ENCODE measurements at places on chromosomes 12 and 14. TPM values are rescaled to one million over a fixed set of nuclear protein-coding genes. Genes with fewer than 3 reads are reported as not detected.

MIP gene
- total RNA-seq, result not detected

CHGA gene
- not detected for total RNA-seq

CLIP1 gene
- 21.6 TPM for total RNA-seq

LMNTD1 gene
- not detected for total RNA-seq

OR4K14 gene
- total RNA-seq, result not detected

OR6C2 gene
- not detected for total RNA-seq

AKAP3 gene
- 2.6 TPM for total RNA-seq

TOMM20L gene
- not detected for total RNA-seq

AREL1 gene
- total RNA-seq, result 27.9 TPM

CLEC14A gene
- not detected for total RNA-seq

LBHD2 gene
- not detected for total RNA-seq

KIF26A gene
- total RNA-seq, result 19.8 TPM

SLC8A3 gene
- total RNA-seq, result not detected

PRH2 gene
- not detected for total RNA-seq

ZNF10 gene
- total RNA-seq, result 5.1 TPM

NGDN gene
- total RNA-seq, result 52.1 TPM

TAS2R31 gene
- 0.14 TPM for total RNA-seq

CLEC7A gene
- not detected for total RNA-seq
